Activated CD8-positive, alpha-beta memory T cell treated with anti-CD3 and anti-CD28 coated beads for 48 hours (primary cell): ENCODE measurements at places on chromosomes 2 and 18.

GRCh38 chr18:3458378-3458777, 8.4 kb downstream of the TGIF1 start:
- DNase-seq = no peak

- DNase-seq = no peak
Measured at GRCh38 chr2:121128741-121129659, 156.0 kb downstream of the TFCP2L1 start.

DNA sequence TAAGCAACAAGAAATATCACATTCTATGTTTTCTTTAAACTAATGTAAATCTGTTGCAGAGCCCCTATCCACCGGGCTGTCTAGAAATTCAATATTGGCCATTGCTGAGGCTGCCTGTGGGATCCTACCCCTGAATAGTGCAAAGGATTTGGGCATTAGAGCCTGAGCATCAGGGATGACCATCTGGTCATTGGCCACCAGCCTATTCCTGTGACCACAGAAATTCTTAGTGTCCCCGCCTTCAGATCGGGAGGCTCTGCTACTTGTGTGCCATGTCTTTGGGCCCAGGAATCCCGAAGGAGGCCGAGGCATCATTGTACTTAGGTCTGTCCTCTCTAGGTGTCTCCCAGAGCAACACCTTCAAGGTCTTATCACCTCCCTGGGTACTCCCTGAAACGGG, 73.8 kb downstream of the HRH4 start:
- no peak for DNase-seq

DNA sequence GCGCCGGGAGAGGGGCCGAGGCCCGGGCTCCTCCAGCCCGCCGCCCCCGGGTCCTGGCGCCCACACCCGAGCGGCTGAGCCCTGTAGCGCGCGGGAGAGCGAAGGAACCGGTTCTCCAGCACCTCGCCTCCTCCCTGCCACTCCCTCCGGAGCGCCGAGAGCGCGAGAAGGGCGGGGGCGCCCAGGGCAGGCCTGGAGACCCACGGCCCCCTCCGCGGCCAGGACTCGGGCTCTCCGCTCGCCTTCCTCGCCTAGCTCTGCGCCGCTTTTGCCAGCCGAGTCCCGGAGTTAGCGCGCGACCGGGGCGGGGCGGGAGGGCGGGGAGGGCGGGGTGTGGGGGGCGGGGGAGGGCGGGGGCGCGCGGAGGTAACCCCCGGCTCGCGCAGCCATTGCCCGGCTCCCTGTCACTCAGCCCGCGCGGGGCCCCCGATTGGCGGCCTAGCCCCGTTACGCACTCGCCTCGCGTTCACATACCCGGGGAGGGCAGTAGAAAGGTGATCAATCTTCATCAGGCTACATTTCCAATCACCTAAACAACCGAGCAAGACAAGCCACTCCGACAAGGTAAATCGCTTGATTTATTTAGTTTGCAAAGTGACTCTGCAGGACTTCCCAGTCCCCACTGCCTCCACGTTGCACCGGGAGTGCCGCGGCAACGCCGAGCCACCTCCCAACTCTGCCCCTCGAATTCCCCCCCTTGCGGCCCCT, at the start of gene OTX1:
TSS of gene OTX1 (plus strand) at position 497 of the 708 bp plus-strand sequence. CDS start 2,161 bp downstream, outside the sequence.
- DNase-seq = peak; percentile 26

DNA sequence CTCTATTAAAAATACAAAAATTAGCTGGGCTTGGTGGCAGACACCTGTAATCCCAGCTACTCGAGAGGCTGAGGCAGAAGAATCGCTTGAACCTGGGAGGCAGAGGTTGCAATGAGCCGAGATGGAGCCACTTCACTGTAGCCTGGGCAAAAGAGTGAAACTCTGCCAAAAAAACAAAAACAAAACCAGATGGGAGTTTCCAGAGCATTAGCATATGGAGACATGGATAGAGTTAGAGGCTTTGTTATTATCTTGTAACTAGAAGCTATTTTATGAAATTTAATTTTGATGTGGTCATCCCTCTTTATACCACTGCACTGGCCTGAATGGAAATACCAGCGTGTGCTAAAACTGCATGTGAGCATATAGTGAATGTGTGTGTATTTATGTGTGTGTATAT, 58.9 kb downstream of the TRAPPC8 start:
- no peak for DNase-seq

GRCh38 chr2:106184394-106184793, 9.7 kb downstream of the UXS1 start:
- DNase-seq = no peak

DNA sequence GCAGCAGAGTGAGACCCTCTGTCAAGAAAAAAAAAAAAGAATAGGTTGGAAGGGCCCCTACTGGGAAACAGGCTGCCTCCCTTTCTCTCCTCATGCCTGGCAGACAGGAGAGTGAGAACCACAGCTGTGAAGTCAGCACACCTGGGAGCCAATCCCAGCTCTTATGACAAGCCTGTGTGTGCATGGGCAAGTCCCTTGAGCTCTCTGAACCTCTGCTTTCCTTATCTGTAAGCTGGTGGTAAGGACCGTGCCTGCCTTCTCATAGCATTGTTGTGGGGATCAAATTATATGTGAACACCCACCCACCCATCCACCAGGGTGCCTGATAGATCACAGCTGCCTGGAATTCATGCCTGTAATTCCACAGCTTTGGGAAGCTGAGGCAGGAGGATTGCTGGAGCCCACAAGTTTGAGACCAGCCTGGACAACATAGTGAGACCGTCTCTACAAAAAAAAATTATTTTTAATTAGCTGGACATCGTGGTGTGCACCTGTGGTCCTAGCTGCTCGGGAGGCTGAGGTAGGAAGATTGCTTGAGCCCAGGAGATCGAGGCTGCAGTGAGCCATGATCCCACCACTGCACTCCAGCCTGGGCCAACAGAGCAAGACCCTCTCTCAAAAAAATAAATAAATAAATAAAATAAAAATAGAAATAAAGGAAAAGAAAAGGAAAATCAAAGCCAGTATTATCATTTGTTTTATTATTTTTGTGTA, 66.9 kb upstream of the MCFD2 start:
- no peak for DNase-seq

- no peak for DNase-seq
Measured at GRCh38 chr2:143582046-143582747, 453.0 kb downstream of the ARHGAP15 start.

DNA sequence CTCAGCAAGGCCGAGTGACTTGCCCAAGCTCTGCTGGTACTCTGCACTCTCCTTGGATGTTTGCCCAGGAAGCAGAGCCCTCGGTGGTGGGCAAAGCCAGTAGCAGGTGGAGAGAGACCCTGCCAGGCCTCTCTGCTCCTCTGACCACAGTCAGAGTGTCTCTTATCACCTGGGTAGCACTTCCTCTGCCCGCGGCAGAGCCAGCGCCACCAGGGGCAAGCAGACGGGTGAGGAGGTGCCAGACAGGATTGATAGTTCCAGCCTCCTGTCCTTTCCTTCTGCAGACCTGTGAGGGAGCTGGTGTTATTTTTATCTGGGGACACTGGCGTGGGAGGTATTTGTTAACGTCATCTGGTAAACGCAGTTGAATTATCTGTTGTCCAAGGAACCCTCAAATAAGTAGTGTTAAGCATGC, 152.9 kb downstream of the SMAD7 start:
- no peak for DNase-seq

DNA sequence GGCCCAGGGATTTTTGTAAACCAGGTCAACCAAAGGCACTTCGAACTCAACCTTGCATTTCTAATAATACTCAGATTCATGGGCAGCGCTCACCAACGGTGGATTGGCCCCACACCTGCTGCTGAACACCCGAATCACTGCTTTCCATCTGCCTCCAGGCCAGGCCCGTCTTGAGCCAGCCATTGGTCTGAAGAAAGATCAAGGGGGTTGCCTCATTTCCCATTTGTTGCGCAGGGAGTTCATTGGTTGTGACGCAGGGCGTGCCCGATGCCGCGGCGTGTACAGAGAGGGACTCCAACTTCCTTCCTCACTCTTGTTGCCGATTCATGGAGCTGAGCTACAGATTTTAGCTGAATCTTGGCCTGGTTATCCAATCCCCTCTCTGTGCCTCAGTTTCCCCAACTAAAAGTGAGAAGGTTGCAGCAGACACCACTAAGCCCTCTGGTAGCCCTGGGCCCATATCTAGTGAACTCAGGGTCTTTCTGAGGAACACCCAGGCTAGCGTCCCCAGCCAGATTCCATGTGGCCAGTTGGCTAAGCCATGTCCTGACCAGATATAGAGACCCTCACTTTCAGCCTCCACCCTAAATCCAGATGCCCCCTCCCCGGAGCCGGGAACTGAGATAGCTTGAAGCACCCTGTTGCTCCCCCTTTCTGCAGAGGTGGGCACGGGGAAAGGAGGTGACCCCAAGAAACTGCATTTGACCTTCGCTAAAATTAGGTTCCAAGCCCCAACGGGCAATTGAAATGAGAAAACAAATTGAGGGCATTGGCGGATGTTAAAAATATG, 60.9 kb upstream of the HPCAL1 start:
- no peak for DNase-seq

GRCh38 chr2:168210895-168211570, 36.4 kb downstream of the STK39 start:
- DNase-seq = no peak

GRCh38 chr2:101831351-101831865, 133.9 kb downstream of the MAP4K4 start:
- peak; percentile 29 for DNase-seq

GRCh38 chr2:65727816-65728215, 295.4 kb upstream of the SPRED2 start:
- DNase-seq = no peak

DNA sequence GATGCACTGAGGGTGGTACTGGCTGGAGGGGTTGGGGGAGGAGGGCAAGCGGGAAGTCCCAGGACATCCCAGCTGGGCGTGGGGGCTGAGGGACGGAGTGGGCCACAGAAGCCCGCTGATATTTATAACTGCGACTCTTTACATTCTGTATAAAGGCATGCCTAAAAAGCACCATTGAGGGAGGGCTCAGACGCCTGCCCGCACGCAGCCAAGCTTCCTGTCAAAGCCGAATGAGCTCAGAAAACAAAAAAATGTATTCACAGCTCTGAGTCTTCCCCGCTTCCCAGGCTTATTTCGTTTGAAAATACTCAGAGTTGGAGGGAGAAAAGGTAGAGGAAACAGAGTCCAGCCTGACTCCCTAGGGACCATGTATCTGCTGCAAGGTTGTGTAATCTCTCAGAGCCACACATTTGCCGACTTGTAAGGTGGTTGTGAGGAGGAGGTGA, 170.1 kb upstream of the HAAO start:
- no peak for DNase-seq

- no peak for DNase-seq
Measured at GRCh38 chr2:143241403-143242088, 112.3 kb downstream of the ARHGAP15 start.

DNA sequence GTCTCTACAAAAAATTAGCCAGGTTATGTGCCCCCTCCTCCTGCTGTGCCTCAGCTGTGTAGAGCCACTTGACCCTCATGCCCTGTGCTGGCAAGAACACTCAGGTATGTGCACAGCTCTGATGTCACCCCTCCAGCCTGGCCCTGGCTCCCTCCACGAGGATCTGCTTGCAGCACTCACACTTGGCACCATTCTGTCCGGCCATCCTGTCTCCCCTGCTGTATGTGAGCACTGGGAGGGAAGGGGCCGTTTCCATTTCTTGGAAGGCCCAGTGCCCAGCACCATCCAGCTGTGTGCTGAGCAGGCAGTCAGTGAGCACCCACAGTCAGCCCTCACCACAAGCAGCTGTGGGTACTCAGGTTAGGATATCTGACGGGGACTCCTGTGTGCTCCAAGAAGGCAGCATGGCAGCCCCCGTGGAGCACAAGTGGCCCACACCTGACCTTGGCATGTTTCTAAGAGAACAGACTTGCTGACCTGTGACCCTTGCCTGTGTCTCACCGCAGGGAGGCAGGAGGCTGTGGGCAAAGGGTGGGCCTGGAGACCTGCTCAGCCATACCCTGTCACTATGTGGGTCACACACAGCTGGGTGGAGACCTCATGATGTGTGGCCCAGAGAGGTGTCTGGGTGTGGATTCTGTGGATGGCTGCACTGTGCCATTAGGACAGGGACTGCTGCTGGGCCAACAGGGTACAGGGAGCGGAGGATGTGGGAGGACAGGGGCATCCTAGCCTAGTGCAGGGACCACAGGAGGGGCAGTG, 31.5 kb downstream of the USP34 start:
- no peak for DNase-seq

DNA sequence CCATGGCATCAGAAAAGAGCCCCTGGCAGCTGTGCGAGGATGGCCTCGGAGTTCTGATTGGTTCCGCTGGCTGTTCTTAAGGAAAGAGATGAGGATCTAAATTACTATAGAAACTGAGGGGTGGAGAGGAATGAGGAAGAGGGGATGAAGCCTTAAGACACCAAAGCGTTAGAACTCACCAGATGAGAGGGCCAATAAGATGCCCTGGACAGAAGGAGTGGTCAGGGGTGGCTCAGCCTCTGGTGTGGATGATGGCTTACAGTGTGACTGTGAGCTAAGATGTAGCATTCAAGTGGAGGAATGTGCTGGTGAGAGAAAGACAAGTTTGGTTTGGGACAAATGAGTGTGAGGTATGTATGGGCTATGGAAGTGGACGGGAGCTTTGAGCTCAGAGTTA, 97.8 kb downstream of the ZFP36L2 start:
- no peak for DNase-seq

DNA sequence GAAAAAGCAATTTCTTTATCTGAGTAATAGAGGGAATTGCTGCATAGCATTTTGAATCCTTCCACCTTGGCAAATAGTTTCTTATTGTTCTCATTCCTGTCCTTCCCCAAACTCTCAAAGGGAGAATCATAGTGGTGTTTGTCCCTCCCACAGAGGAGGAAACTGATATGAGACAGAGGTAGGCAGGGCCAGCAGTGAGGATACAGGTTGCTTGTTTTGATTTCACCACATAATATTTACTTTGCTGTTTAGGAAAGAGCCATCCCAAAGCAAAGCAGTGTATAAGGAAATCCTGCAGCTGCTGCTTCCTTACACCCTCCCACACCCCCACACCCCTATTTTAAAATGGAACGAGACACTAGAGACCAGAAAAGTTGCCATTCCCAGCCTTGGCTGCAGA, 195.3 kb downstream of the SETBP1 start:
- no peak for DNase-seq

DNA sequence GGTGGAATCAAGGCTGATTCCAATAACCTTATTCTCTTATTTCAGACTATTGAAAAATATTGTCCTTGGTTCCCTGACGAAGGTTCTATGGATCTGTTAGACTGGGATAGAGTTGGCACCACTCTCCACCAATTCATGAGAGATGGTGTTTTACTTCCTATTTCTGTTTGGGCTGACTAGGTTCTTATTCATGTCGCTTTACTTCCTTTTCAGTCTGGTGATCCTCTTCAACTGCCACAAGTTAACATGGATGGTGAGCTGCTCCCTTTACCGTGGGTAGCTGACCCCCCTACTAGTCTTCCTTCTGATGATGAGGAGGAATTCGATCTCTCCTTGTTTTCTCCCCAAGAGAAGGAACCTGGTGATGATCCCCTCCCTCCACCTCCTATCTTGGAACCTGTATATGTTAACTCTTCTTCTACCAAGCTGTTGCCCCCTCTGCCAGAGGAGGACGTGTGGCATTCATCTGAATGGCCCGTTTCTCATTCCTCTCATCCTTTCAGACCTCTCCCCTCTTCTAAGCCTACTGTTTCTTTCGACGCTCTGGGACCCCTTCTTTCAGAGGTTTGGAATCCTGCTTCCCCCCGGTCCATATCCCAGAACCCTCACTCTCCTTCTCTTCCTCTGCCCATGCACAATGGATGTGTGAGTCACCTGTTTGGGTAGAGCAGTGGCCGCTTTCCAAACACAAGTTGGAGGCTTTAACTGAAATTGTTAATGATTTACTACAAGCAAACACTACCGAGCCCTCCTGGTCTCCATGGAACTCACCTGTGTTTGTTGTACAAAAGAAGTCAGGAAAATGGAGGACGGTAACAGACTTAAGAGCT, 13.5 kb upstream of the CNOT11 start:
- no peak for DNase-seq

- no peak for DNase-seq
Measured at GRCh38 chr2:225494100-225494459, 94.6 kb downstream of the NYAP2 start.

- DNase-seq = no peak
Measured at GRCh38 chr2:124959581-124959980, 934.5 kb downstream of the CNTNAP5 start.
